ENCODE measurements at places on chromosomes 13 and 19. TPM values are rescaled to one million over a fixed set of nuclear protein-coding genes. Genes with fewer than 3 reads are reported as not detected.

GPR108 gene
- polyA plus RNA-seq, result 28.3 TPM

TEX101 gene
- polyA plus RNA-seq, result not detected

KL gene
- 2.5 TPM for polyA plus RNA-seq

CCDC169 gene
- 2.6 TPM for polyA plus RNA-seq

HSPB6 gene
- 853 TPM for polyA plus RNA-seq

C19orf73 gene
- 0.33 TPM for polyA plus RNA-seq

ZNF91 gene
- polyA plus RNA-seq, result 34.6 TPM

SLC8A2 gene
- 0.18 TPM for polyA plus RNA-seq

ATP1A3 gene
- 0.61 TPM for polyA plus RNA-seq

Measured in forelimb muscle (tissue), 1 donor.